ENCODE measurements at places on chromosomes 11 and 22.

DNA sequence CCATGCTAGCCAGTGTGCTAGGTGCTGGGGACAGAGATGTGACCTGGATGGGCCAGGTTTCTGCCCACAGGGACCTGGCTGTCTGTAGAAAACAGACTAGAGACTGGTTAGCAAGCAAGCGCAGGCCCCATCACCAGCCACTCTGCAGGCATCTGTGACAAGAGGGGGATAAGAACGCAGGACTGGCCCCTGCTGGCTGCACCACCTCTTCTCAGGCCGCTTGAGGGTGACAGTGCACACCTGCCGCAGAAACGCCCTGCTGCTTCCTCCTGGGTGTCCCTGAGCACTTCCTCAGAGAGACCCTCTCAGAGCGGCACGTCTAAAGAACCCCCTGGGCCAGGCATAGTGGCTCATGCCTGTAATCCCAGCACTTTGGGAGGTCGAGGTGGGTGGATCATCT, 5.9 kb upstream of the PICK1 start:
- no peak for DNase-seq

- DNase-seq = no peak
Measured at GRCh38 chr11:99098751-99099150, 78.0 kb downstream of the CNTN5 start.

DNA sequence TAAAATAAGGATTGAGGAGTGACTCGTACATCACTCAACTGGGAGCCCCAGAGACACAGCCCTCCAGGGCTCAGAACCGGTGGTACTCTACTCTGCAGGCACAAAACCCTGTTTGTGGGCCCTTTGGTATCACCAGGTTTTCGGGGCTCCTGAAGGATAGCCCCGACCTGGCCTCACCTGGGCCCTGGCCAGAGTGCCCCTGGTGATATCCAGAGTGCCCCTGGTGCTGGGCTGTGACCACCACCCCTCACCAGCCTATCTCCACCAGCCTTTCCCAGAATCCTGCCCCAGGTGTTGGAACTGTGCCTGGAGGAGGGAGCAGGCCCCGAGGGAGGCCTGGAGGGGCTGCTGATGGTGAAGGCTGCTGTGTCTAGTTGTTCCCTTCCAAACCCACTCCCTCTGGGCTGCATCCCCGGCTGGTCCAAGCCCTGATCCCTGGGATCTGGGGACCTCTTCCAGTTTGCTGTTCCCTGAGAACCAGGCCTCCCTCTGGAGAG, 2.2 kb upstream of the GGT5 start:
- DNase-seq = no peak

GRCh38 chr22:21739828-21740377, 4.3 kb upstream of the YPEL1 start:
- no peak for DNase-seq

GRCh38 chr11:5092821-5093585, 23.6 kb downstream of the OR52E1 start:
- DNase-seq = no peak
